ENCODE measurements at places on chromosomes 7 and 10.

- no peak for DNase-seq
Measured at GRCh38 chr7:47453093-47454061, 128.5 kb downstream of the TNS3 start.

DNA sequence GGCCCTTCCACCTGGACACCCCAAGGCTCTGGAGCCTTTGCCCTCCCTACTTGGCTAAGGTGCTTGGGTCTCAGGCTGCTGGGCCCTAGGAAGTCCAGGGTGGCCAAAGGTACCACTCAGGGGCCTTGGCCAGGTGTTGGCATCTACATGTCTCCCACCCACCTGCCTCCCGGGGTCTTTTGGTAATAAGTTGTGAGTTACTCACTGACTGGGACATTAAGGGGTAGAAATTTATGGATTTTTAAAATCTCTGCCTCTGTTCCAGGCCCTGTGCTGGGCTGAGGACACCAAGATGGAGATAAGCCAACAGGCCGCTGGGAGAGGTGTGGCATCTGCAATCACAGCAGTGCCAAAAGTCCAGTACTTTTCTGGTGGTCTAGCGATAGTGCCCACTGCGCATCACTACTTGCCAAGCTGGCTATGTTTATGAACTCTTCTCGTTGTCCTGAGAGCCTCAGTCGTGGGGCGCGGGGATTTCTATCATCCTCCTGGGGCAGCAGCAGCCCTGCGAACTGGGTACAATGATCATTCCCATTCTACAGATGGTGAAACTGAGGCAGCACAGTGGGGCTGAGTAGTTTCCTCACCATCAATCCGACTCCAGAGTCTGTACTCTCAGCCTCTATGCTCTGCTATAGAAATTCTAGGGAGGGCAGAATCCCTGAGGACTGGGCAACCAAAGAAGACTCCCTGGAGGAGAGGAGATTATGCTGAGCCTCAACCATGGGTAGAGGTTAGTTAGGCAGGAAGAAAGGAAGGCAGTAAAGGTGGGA lies 36.2 kb downstream of the TBATA start:
- DNase-seq, result no peak

DNA sequence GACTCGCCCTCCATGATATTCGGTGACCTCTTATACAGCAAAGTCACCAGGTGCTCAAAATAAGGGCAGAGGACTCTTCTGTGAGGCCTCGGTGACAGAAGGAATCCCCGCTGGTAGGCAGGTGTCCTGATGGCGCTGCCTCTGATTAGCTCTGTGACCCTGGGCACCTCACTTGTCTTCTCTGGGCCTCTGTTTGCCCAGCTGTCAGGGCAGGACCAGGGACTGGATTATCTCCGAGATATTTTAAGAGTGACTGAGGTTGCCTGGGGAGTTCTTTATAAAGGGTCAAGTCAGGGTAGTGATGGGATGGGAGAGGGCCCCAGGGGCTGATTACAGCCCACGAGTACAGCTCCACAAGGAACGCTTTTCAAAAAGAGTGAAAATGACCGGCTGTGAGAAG lies 70.9 kb upstream of the SAMD8 start:
- no peak for DNase-seq

- no peak for DNase-seq
Measured at GRCh38 chr7:98702021-98702420, 84.9 kb downstream of the NPTX2 start.

DNA sequence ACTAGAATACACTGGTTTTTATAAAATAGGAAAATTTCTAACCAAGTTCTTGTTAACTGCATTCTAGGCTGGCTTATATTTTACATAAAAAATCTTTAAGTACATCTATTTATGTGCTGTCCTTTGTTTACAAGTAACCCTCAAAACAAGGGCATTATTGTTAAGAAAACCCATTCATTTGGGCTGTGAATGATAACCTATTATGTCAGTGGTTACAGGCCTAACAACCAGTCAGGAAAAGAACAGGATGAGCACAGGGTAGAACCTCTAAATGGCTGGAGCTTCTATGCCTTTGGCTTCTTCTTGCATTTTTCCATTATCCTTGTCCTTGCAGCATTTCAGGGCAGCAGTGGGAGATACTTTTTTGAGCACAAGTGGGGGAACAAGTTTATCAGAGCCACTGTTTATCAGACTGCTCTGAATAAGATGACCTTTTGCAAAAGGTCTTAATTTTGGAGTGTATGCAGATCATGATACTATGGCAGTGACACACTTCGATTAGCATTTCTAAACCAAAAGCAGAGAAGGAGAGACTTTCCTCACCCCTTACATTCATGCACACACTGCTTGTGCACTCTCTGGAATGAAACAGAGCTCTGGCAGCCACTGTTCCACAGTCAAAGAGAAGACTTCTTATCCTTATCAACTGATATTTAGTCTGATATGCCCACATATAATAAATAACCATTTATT lies 10.9 kb downstream of the GPR37 start:
- no peak for DNase-seq

DNA sequence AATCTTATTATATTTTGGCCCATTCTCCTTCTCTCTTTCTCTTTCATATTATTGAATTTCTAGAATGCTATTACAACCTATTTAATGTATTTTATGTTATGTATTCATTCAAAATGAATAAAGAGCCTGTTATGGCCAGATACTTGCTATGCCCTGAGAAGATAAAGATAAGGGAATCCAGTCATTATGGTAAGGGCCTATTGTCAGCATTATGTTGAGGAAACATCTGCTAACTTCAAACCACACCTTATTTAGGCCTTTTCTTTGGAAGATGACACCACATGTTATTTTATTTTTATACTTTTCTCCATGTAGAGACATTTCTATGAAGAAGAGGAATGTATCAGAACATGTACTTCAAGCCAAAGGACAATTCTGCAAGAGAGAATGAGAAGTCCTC lies 60.5 kb upstream of the MPP7 start:
- no peak for DNase-seq
